ENCODE measurements at places on chromosomes 13 and 19. TPM values are rescaled to one million over a fixed set of nuclear protein-coding genes. Genes with fewer than 3 reads are reported as not detected.

GRCh38 chr19:33902802-33903488, 106.3 kb downstream of the KCTD15 start:
- DNase-seq = no peak

DNA sequence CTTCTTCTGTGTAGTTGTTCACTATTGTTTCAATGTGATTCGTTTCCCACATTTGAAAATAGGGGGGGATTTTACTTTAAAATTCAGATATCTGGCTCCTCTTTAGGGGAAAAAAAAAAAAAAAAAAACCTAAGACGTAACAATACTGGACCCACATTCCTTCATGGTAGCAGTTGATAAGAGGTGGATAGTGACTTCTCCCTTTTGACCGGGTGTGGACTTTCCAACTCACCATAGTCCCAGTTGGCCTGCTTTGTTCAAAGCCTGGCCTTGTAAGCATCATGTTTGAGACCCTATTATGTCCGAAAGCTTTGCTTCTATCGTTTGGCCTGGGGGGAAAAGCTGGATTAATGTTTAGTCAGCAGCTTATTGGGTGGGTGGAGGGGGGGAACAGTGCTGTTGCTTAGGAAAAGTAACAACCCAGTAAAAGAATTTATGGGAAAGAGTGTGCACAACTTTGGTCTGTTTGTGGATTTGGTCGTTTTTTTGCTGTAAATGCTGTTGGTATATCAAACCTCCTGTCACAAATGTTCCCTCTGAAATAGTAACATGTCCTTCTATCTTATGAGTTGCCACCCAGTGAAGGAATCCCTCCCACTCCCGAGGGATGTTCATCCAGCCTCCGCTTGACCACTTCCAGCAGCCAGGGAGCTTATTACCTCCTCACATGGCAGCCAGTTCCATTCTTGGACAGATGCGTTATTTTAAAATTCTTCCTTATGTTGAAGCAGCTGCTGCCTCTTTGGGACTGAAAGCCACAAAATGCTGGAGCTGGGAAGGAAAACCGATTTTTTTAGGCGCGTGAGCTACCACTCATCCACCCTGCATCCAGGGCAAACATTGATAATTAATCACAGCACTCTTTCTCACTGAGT, 10.4 kb downstream of the SAMD4B start:
- DNase-seq = no peak

DNA sequence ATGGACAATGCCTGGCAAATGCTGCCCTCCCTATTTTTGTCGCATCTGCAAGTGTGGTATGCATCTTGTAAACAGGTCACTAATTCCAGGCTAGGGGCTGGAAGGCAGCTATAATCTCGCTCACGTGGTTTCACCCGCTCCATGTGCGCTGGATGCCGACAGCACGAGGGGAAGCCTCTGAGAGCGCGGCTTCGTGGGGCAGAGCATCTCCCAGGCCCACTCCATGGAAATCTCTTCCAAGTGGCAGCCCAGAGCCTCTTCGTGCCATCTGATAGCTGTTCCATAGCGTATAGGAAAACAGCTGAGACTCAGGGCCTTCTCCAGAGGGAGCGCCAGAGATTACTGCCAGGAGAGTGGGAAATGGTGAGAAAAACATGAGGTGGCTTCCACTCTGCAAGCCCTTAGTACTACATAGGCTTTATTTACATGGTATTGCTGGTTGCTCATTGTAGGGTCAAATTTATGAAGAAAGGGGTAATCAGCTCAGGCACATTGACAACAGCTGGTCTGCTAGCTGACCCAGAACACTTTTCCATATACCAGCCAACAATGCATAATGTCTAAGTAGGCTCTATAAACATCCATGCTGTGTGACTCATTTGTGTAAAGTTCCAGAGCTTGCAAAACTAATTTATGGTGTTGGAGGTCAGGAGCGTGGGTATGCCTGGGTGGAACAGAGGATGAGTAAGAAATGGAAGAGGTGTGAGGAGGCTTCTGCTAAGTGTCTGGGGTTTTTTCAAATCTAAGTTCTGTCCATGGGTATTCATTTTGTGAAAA, 165.2 kb downstream of the SHISA2 start:
- no peak for DNase-seq

GRCh38 chr13:23356368-23356767, 77.1 kb downstream of the SACS start:
- DNase-seq = no peak

DNA sequence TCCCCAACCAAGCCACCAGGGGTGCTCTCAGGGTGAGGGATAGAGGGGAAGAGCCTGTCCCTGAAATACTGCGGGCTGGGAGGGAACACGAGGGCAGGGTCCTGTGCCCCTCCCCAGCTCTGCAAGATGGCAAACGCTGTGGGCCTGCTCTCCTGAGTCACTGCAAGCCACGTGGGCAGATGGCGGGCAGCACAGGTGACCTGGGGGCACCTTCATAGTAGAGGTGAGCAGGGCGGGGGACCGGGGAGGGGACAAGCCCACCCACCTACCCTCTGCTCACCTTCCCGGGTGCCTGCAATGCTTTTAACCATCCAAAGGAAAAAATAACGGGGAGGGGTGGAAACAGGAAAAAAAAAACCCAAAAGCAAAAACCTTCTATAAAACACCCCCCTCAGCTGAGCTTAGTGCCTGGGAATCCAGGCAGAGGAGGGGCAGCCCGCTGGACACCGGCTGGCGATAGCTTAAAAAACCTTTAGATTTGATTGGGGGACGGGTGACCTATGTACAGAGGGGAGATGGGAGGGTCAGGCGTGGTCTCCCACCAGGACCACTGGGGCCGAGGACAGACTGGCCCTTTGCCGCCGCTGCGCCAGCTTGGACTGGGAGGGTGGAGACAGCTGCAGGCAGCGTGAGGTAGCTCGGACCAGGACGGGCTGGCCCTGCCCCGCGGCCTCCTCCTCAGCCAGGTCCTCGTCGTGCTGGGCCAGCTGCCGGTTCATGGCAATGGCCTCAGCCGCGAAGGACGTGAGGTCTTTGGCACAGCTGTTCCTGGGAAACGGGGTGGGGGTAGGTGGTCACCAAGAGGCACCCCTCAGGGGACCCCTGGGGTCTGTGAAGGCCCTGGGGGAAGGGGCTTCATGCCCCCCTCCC, 11.7 kb downstream of the MKNK2 start:
- no peak for DNase-seq

- DNase-seq = no peak
Measured at GRCh38 chr19:11018763-11019162, 57.9 kb downstream of the SMARCA4 start.

- DNase-seq = no peak
Measured at GRCh38 chr13:112067116-112067741, at the start of gene SOX1. SOX1 (plus strand) TSS chr13:112067149; CDS start chr13:112067659, 510 bp downstream.

GRCh38 chr19:4295972-4296771, 6.0 kb downstream of the TMIGD2 start:
- DNase-seq = no peak

Gene OR7C1
- total RNA-seq = not detected

Gene KIR3DL1
- not detected for total RNA-seq

Gene JAK3
- total RNA-seq = 1.2 TPM

Gene BRSK1
- total RNA-seq = 0.55 TPM

Gene AZU1
- total RNA-seq = 0.60 TPM
